ENCODE measurements at places on chromosomes 5 and 9.

GRCh38 chr5:112576298-112576925, 157.3 kb upstream of the EPB41L4A start:
- DNase-seq = no peak
- H3K27ac ChIP-seq = no peak overlapping the region
- no peak overlapping the region for H3K4me3 ChIP-seq
- no peaks in the 10 kb centered on the region for H3K27me3 ChIP-seq
- H3K36me3 ChIP-seq = no peaks in the 10 kb centered on the region

GRCh38 chr9:11542781-11543180, 930.0 kb upstream of the PTPRD start:
- H3K4me3 ChIP-seq = no peak overlapping the region
- no peaks in the 10 kb centered on the region for H3K27me3 ChIP-seq
- H3K36me3 ChIP-seq = no peaks in the 10 kb centered on the region
- no peak for DNase-seq
- H3K4me1 ChIP-seq = no peaks in the 10 kb centered on the region
- H3K27ac ChIP-seq = no peak overlapping the region

GRCh38 chr5:128169401-128170017, 85.9 kb downstream of the SLC12A2 start:
- H3K36me3 ChIP-seq = no peaks in the 10 kb centered on the region
- DNase-seq = no peak
- no peaks in the 10 kb centered on the region for H3K27me3 ChIP-seq
- no peaks in the 10 kb centered on the region for H3K4me1 ChIP-seq
- no peak overlapping the region for H3K27ac ChIP-seq

DNA sequence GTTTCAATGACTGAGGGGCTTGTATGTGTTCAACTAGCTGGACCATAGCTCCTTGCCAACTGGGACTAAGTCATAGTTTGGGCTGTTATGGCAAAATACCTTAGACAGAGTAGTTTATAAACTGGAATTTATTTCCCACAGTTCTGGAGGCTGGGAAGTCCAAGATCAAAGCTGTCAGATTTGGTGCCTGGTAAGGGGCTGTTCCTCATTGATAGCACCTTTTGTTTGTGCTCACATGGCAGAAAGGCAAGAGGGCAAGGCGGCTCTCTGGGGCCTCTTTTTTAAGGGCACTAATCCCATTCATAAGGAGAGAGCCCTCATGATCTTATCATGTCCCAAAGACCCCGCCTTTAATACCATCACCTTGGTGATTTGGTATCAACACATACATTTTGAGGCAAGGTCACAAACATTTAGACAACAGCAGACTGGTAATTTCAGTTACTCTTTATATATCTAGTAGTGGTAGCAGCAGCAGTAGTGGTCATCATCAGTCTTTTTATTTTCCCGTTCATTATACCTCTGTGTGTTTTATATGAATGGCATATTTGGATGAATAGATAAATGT, 477.0 kb downstream of the CCDC171 start:
- H3K4me3 ChIP-seq = peak overlapping the region; percentile 23
- no peaks in the 10 kb centered on the region for H3K36me3 ChIP-seq
- peak overlapping the region; percentile 65 for H3K27ac ChIP-seq
- H3K27me3 ChIP-seq = no peaks in the 10 kb centered on the region

DNA sequence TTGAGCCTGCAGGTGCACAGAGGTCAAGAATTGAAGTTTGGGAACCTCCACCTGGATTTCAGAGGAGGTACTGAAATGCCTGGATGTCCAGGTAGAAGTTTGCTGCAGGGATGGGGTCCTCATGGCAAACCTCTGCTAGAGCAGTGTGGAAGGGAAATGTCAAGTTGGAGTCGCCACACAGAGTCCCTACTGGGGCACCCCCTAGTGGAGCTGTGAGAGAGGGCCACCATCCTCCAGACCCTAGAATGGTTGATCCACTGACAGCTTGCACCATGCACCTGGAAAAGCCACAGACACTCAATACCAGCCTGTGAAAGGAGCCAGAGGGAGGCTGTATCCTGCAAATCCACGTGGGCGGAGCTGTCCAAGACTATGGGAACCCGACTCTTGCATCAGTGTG, 78.0 kb downstream of the GABRA1 start:
- H3K4me1 ChIP-seq = no peaks in the 10 kb centered on the region
- no peaks in the 10 kb centered on the region for H3K27me3 ChIP-seq
- H3K4me3 ChIP-seq = no peak overlapping the region
- no peaks in the 10 kb centered on the region for H3K36me3 ChIP-seq

- DNase-seq = no peak
- no peak overlapping the region for H3K27ac ChIP-seq
- H3K4me3 ChIP-seq = no peak overlapping the region
Measured at GRCh38 chr9:108045851-108046250, 556.3 kb upstream of the KLF4 start.

- no peak overlapping the region for H3K4me3 ChIP-seq
- no peaks in the 10 kb centered on the region for H3K4me1 ChIP-seq
- H3K36me3 ChIP-seq = no peaks in the 10 kb centered on the region
- no peak for DNase-seq
- no peak overlapping the region for H3K27ac ChIP-seq
Measured at GRCh38 chr9:79425840-79426239, 145.9 kb upstream of the TLE4 start.

DNA sequence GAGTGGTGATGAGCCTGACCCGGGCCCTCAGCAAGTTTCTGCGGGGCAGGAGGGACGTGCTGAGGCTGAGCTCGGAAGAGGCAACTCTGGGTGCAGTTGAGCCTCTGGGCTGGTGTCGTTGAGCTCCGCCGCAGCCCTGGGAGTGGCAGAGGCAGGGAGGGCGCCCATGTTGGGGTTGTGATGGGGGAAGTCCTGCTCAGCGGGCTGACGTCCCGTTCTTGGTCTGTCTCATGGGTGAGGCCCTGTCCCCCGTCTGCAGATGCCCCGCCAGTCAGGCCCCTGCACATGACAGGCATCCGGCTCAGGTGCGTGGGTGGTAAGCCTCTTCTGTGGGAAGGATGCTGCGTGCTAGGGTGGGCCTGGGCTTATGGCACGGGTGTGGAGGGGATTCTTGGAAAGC, 64.3 kb downstream of the RXRA start:
- H3K4me1 ChIP-seq = no peaks in the 10 kb centered on the region
- DNase-seq = no peak
- no peaks in the 10 kb centered on the region for H3K27me3 ChIP-seq
- H3K4me3 ChIP-seq = no peak overlapping the region
- no peaks in the 10 kb centered on the region for H3K36me3 ChIP-seq

DNA sequence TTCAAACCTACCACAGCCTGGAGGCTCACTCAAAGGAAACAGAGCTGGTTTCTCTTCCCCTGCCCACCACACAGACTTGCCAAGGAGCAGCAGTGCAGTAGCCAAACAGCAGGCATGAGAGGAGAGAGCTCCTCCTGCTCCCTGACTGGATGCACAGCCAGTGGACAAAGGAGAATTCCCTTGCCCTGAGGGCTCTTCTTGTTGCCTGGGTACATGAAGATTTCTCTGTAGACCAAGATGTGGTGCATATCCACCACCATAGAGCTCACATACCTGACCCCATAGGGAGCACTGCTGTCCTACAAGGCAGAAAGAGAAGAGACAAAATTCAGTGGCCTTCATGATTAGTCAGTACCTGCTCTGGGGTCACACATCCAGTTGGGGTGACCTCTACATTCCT, 56.3 kb upstream of the SPATA31E1 start:
- H3K27me3 ChIP-seq = no peaks in the 10 kb centered on the region
- H3K4me1 ChIP-seq = peaks cover 6% of the 10 kb centered on the region
- no peak for DNase-seq

- H3K36me3 ChIP-seq = no peaks in the 10 kb centered on the region
- no peaks in the 10 kb centered on the region for H3K4me1 ChIP-seq
- no peak for DNase-seq
- H3K4me3 ChIP-seq = no peak overlapping the region
- H3K27me3 ChIP-seq = no peaks in the 10 kb centered on the region
Measured at GRCh38 chr5:29150840-29151239, 2042.6 kb upstream of the CDH6 start.

- H3K4me3 ChIP-seq = no peak overlapping the region
- DNase-seq = no peak
- H3K4me1 ChIP-seq = peaks cover 40% of the 10 kb centered on the region
- no peak overlapping the region for H3K27ac ChIP-seq
- peaks cover 4% of the 10 kb centered on the region for H3K36me3 ChIP-seq
- no peaks in the 10 kb centered on the region for H3K27me3 ChIP-seq
Measured at GRCh38 chr5:109697339-109697738, 7.6 kb downstream of the MAN2A1 start.

DNA sequence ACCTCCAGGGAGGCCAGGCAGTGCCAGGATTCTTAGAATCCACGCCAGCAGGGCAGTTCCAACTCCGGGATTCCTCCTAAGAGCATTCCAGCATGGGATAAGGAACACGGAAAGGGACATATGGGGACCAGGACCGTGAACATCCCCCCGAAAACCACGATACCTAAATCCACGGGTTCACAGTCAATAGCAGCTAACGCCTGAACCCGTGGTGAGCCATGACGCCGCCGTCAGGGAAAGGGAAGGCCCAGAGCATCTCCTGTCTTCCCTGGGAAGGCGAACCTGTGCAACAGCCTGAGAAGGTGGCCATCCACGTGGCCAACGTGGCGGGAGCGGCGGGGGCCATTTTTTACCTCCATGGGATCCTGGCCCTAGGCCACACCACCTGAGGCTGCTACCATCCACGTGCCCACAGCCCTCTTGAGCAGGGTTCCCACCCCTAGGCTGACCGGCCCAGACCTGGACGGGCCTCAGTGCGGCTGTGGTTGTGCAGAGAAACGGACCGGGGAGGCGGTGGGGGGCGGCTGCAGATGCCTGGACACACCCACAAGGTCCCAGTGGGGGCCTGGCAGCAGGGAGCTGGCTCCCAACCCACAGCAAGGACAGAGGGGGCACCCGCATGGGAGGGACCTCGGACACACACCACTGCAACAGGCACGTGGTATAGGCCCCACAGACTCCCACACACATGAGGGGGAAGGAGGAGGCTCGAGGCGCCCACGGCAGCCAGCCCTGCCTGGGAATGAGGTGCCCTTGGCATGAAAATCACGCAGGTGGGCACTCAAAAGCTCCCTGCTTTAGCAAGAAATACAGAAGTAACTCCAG, 42.8 kb downstream of the SLC12A7 start:
- H3K27ac ChIP-seq = no peak overlapping the region
- DNase-seq = no peak
- no peaks in the 10 kb centered on the region for H3K4me1 ChIP-seq
- no peak overlapping the region for H3K4me3 ChIP-seq

DNA sequence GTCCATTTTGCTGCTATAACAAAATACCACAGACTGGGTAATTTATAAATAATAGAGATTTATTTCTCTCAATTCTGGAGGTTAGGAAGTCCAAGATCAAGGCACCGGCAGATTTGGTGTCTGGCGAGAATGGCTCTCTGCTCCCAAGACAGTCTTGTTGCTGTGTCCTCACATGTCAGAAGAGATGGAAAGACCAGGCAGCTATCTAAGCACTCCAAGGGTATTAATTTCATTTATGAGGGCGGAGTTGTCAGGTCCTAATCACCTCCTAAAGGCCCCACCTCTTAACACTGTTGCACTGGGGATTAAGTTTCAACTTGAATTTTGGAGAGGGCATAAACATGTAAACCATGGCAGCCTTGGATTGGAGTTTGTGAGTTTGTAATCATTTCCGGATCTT, 30.3 kb downstream of the ADCY2 start:
- H3K36me3 ChIP-seq = no peaks in the 10 kb centered on the region
- no peaks in the 10 kb centered on the region for H3K27me3 ChIP-seq
- H3K4me3 ChIP-seq = no peak overlapping the region
- no peak overlapping the region for H3K27ac ChIP-seq

GRCh38 chr5:132222649-132223038, 5.0 kb downstream of the P4HA2 start:
- H3K4me1 ChIP-seq = peaks cover 67% of the 10 kb centered on the region
- no peaks in the 10 kb centered on the region for H3K36me3 ChIP-seq
- no peak for DNase-seq
- H3K27ac ChIP-seq = peak overlapping the region; percentile 76

DNA sequence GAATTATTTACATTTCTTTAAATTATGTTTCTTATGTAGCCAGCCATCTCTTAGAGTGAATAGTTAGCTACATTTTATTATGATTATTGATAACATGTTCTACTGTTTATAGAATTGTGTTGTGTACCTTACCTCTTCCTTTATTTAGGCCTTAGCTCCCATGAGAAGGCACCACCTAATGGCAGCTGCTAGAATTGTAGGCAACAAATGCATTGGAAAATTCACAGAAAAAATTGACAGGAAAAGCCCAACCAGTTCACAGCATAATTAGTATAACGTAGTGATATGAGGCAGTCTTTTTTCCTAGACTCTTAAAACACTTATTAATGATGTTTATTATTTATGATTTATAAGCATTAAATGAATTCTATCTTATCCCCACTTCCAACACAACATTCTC, 175.8 kb downstream of the WDR70 start:
- H3K27ac ChIP-seq = no peak overlapping the region
- H3K4me1 ChIP-seq = no peaks in the 10 kb centered on the region
- no peaks in the 10 kb centered on the region for H3K27me3 ChIP-seq
- H3K36me3 ChIP-seq = no peaks in the 10 kb centered on the region
- no peak for DNase-seq

GRCh38 chr9:133526721-133527321, 2.1 kb upstream of the MYMK start:
- H3K27ac ChIP-seq = no peak overlapping the region
- H3K36me3 ChIP-seq = no peaks in the 10 kb centered on the region
- H3K27me3 ChIP-seq = peaks cover 61% of the 10 kb centered on the region
- DNase-seq = no peak
- no peaks in the 10 kb centered on the region for H3K4me1 ChIP-seq

GRCh38 chr9:134565316-134565915, 76.2 kb upstream of the COL5A1 start:
- H3K4me1 ChIP-seq = peaks cover 12% of the 10 kb centered on the region
- no peak overlapping the region for H3K27ac ChIP-seq
- no peaks in the 10 kb centered on the region for H3K27me3 ChIP-seq
- DNase-seq = no peak
- H3K4me3 ChIP-seq = no peak overlapping the region

DNA sequence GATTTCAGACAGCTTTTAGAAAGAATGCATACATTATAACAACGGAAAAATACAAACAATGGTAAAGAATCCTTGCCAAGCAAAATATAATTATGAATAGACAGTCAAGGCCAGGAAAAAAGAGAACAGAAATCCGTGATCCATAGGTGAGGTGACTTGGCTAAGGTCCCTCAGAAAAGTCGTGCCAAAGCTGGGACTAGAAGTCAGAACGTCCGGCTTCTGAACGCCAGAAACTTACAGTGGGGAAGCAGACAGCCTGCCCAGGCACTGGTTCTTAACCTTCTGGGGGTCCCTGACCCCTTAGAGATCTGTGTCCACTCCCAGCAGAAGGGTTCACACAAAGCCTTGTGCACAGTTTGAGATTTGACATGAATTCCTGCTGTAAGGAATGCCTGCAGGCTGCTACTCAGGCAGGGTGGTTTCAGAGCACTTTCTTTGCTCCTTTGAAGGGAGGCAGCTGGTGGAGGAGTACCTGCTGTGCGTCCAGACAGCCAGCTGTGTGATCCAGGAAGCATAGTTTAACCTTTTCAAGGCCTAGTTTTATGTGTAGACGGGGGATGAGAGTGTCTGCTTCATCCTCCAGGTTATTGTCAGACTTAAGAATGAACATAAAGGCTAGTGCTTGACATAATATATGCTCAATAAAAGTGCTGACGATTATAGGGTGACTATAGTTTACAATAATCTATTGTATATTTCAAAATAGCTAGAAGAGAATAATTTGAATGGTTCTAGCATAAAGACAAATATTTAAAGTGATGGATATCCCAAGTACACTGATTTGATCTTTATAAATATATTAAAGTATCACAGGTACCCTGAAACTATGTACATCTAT, 852 bp downstream of the ARHGEF37 start:
- H3K36me3 ChIP-seq = no peaks in the 10 kb centered on the region
- no peak overlapping the region for H3K27ac ChIP-seq
- H3K4me1 ChIP-seq = no peaks in the 10 kb centered on the region
- no peaks in the 10 kb centered on the region for H3K27me3 ChIP-seq
- H3K4me3 ChIP-seq = peak overlapping the region; percentile 69
- DNase-seq = peak; percentile 12
